ENCODE measurements at places on chromosomes 12 and 14.

- DNase-seq = no peak
These were observed 137.5 kb downstream of the TMEM117 start for GRCh38 chr12:43973385-43973784.

DNA sequence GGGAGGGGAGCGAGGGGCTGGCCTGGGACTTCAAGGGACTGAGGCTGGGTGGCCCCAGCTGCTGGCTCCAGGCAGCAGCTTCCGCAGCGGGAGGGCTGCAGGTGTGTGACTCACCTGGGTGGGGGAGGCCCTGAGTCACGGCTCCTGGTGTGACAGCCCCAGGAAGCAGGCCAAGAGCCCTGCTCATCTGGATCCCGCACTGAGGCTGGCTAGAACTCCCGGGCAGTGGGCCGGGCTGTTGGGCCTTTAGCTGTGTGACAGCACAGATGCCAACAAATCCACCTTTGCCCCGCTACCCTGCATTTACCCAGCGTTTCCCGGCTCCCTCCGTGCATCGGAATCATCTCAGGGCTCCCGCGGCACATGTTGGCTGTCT lies 180.0 kb upstream of the PRMT8 start:
- DNase-seq = no peak

GRCh38 chr12:110251381-110251780 lies 29.7 kb upstream of the ATP2A2 start:
- DNase-seq = no peak

DNA sequence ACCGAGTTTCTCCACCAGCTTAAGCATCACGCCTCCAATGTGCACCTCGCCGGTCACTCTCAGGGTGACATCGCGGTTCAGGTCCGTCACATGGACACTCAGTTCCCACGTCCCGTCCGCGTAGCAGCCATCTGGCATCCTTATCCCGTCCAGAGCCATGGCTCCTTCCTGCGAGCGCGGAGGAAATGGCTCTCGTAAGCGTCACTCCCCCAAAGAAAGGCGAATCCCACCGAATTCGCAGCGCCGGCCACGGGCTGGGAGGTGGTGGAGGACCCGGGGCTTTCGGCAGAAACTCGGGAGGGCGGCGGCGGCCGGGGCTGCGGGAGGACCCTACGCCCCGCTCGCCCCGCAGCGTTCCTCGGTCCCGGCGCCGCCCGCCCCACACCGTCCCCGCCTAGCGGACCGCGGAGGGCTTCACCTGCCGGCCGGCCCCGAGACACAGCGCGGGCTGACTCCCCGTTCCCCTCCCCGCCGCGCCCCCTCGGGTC lies 396 bp downstream of the FERMT2 start:
- peak; percentile 11 for DNase-seq

- DNase-seq = no peak
These were observed 80.7 kb upstream of the NUDT4 start for GRCh38 chr12:93297032-93297431.

DNA sequence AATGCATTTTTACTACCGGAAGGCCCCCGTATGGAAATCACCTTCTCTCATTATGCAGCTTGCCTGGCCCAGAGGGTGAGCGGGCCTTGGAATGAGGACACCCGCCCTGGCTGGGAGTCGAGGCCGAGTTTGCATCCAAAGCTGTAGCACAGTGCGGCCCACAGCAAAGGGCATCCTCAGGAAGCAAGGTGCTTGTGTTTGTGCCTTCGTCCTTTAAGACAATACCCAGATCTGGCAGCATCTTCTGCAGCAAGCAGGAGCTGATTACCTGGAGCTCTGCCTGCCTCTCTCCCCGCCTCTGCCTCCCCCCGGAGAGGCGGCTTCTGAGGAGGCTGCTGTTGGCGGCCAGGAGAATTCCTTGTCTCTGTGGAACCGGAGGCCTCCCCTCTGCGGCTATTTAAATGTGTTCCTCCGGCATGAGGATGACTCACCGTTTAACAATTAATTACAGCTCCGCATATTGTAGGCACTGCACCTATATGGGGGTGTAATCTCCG lies 145.3 kb downstream of the CACNA1C start:
- DNase-seq = no peak

DNA sequence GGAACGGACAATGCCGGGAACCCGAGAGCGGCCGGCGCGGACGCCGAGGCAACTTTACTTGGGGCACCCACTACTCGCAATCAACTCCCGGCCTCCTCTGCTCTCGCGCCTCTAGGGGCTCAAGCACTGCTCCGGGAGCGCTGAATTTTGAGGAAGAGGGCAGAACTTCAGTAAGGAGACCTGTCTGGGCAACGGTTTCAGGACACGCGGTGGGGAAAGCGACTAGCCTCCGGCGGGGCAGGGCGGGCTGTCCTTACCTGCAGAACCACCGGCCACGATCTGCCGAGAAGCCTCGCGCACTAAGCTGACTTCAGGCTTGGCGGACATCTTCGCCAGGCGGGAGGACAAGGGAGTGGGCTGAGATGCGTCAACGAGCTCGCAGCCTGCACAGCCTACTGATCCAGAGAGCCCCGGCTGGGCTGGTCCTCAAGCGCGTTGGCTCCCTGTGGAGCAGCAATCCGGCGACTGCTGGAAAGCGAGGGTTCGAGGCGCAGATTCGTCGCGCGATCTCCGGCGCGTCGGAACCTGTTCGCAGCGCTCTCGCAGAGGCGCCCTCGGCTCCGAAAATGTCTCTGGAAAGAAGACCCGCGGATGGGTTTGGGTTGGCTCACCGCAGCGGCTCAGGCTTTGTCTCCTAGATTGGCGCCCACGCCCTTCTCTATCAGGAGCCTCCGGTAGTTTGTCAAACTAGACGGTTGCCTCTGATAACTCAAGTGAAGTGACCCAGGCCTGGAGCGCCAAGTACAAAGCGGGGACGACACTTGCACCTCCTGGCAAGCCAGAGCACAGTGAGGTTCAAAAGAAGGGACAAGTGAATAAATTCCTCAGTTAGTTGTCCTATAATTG lies at the start of gene SLC25A21:
Gene SLC25A21, minus strand, starts transcription at position 583 of the 846 bp plus-strand sequence.
- no peak for DNase-seq

DNA sequence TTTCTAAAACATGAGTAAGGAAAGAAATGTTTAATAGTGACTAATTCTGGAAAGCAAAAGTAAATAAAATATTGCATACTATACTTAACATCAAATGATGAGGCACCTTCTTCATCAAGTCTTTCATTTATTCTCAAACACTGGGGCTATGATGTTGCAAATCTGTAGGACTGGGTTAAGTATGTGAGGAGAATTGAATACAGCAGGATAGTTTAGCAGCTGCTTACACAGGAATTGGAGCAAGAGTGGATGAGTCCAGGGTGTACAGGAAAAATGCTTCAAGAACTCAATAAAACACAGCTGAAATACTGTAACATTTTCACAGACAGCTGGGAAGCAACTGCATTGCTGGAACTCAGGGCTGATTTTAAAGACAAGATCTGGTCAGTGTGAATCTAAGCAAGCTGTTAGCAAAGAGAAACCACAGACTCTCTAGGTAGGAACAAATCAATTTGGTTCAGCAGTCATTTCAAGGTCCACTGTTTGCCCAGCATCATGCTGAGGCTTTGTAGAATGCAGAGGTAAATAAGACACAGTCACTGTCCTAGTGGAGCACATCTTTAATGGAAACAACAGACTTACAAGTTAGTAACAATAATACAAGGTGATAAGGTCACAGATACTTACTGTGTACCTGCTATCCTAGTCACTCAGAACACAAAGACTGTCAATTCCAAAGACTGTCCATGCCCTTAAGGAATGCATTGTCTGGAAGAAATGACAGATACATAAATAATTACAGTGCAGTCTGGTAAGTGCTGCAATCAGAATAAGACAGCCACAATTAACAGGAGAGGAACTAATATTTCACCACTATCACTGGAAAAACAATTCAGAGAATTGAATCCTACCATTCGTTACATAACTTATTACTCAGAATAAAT lies 96.8 kb upstream of the DACT1 start:
- no peak for DNase-seq

- DNase-seq = no peak
These were observed 1.2 kb downstream of the GZMB start for GRCh38 chr14:24632761-24633160.

GRCh38 chr12:116194935-116195431 lies 82.5 kb downstream of the MED13L start:
- DNase-seq = peak; percentile 65

- DNase-seq = no peak
These were observed 7.9 kb downstream of the CKAP4 start for GRCh38 chr12:106239951-106240335.

DNA sequence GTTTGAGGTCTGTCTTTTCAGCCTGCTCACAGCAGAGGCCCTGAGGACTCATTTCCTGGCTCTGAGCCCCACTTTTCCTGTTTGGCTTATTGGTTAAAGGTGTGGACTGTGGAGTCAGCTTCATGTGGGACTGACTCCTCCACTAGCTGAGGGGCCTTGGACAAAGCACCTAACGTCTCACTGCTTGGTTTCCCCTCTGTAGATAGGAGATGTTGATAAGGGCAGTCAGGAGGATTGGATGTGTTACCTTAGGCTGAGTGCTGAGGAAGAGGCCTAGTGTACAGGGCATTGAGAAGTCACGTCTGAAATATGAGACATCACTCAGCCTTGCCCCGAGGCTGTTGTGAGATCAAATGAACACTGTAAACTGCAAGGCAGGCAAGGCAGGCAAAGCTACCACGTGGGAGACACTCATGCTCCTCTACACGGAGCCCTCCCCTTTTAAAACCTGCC lies 27.1 kb upstream of the TCL1A start:
- DNase-seq = no peak

- no peak for DNase-seq
These were observed 332.6 kb downstream of the NOVA1 start for GRCh38 chr14:26265170-26265685.

- DNase-seq = no peak
These were observed 111.2 kb downstream of the MYRFL start for GRCh38 chr12:69936214-69936731.

All from CD4-positive, alpha-beta T cell treated with Interleukin-1 beta for 1 hour (primary cell).